HCT116 (cell line): ENCODE measurements at places on chromosomes 13 and 19.

- H3K27ac ChIP-seq = no peak overlapping the region
- no peaks in the 10 kb centered on the region for H3K36me3 ChIP-seq
- DNase-seq = no peak
- H3K4me1 ChIP-seq = peaks cover 2% of the 10 kb centered on the region; the same call in 1 of the 2 replicates
Observed at GRCh38 chr13:45847554-45848224, 3.9 kb downstream of the SIAH3 start.

DNA sequence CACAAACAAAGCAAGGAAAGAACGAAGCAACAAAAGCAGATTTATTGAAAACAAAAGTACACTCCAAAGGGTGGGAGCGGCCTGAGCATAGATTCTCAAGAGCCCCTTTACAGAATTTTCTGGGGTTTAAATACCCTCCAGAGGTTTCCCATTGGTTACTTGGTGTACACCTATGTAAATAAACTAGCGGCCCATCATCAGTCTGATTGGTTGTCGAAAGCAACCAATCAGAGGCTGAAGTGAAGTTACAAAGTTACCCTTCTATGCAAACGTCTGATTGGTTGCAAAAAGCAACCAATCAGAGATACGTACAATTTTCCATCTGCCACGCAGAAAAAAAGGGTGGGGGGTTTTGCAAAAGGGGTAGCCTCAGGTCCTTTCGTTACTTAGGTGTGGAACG lies 96.3 kb upstream of the UBAC2 start:
- H3K27me3 ChIP-seq = no peaks in the 10 kb centered on the region
- H3K27ac ChIP-seq = no peak overlapping the region
- no peak for DNase-seq
- H3K4me3 ChIP-seq = no peak overlapping the region
- no peaks in the 10 kb centered on the region for H3K4me1 ChIP-seq
- H3K36me3 ChIP-seq = no peaks in the 10 kb centered on the region

DNA sequence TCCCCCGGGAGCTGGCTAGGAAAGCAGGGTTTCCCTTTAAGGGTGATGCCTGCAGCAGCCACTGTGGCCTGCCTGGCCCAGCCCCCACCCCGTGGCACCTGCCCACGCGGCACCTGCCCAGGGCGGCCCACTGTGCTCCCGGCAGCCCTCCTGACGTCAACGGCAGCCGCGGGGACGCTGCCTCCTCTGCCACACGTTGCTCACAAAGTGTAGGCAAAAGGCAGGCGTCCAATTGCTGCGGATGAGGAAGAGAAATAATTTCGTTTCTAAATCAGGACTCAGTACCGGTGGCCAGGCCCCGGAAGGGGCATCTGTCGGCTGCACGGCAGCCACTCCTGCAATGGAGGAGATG lies 122.3 kb downstream of the URI1 start:
- no peaks in the 10 kb centered on the region for H3K4me1 ChIP-seq
- no peak for DNase-seq
- no peaks in the 10 kb centered on the region for H3K36me3 ChIP-seq
- H3K27me3 ChIP-seq = no peaks in the 10 kb centered on the region
- H3K4me3 ChIP-seq = no peak overlapping the region

GRCh38 chr13:111484141-111484925 lies 163.9 kb downstream of the TEX29 start:
- DNase-seq = no peak
- H3K4me3 ChIP-seq = no peak overlapping the region
- no peak overlapping the region for H3K27ac ChIP-seq
- H3K36me3 ChIP-seq = no peaks in the 10 kb centered on the region

- H3K4me1 ChIP-seq = no peaks in the 10 kb centered on the region
- H3K27ac ChIP-seq = no peak overlapping the region
- H3K4me3 ChIP-seq = no peak overlapping the region
- DNase-seq = no peak
Observed at GRCh38 chr13:47672245-47673008, 328.6 kb downstream of the SUCLA2 start.

DNA sequence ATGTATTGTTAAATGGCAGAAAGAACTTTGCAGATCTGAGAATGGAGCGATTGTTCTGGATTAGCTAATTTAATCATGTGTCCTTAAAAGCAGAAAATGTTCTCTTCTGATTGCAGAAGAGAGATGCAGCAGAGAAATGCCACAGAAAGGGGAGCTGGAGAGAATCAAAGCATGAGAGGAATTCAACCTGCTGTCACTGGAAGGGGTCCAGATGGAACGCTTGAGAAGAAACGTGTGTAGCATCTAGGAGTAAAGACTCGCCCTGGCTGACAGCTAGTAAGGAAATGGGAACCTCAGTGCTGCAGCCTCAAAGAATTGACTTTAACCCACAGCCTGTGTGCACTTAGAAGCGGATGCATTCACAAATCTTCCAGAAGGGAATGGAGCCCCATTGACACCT lies 502.8 kb downstream of the KLF12 start:
- H3K36me3 ChIP-seq = no peaks in the 10 kb centered on the region
- no peaks in the 10 kb centered on the region for H3K27me3 ChIP-seq
- H3K4me3 ChIP-seq = no peak overlapping the region

DNA sequence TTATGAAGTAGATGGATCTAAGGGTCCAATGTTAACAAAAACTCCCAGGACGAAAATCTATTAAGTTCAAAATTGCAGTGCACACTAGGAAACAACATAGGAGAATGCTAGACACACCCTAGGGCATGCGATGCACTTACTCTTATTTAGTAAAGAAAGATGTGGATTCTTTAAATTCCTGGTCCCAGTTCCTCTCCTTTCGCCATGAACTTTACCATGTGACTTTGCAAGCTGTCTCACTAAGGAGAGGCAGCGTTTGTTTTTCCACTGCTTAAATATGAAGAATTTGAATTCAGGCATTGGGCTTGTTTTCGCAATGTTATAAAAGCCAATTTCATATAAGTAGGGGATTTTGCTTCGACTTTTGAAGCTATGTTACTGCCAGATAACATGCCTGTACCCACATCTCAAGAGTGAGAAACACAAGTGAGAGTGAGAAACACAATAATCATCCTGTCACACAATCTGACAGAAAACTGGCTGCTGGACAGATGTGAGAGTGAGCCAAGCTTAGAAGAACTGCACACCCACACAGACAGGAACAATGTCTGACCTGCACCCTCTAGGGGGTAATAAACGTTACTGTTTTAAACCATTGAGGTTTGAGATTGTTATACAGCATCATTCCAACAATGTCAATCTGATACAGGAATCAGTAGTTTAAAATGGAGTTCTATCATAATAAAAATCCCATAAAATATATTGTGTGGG lies 1308.4 kb downstream of the SLITRK5 start:
- H3K36me3 ChIP-seq = no peaks in the 10 kb centered on the region
- DNase-seq = no peak
- H3K27ac ChIP-seq = no peak overlapping the region
- no peaks in the 10 kb centered on the region for H3K4me1 ChIP-seq
- H3K27me3 ChIP-seq = no peaks in the 10 kb centered on the region

DNA sequence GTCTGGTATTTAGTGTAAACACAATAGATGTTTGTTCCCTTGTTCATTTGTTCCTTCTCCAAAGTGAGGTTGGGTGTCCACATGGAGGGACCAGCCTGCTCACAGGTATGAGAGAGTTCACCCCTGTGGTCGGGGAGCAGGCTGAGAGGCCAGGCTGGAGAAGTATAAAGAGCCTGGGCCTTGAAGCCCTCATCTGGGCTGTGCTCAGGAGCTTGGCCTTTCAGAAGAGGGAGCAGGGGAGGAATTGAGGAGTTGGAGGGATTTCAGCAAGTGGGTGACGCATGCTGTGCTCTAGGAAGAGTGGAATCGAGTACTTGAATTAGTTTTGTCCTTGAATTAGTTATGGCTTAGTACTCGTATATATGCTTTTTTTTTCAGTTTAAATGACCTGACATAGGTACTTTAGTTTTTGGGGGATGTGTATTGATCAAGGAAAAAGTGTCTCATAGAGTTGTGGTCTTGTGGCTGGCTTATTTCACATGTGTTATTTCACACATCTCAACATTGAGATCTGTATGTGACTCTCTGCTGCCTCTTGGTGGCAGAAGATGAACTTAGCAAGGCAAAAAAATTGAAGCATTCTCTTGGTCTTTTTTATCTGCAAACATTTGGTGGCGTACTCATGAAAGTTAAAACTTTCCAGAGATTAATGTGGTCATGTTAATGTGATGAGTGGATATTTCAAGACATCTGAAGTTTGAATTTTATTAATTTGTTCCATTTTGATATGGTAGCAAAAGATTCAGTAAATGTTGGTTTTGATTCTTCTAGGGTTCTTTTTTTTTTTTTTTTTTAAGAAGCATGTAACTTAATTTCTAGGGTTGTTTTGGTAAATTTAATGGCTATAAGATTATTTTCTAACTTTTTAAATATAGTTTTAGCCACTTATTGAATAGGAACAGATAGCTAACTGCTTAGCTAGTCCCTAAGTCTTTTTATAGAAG lies 54.3 kb downstream of the SLAIN1 start:
- DNase-seq = peak; percentile 6
- H3K4me1 ChIP-seq = no peaks in the 10 kb centered on the region
- no peak overlapping the region for H3K4me3 ChIP-seq
- H3K27me3 ChIP-seq = no peaks in the 10 kb centered on the region
- H3K27ac ChIP-seq = no peak overlapping the region

DNA sequence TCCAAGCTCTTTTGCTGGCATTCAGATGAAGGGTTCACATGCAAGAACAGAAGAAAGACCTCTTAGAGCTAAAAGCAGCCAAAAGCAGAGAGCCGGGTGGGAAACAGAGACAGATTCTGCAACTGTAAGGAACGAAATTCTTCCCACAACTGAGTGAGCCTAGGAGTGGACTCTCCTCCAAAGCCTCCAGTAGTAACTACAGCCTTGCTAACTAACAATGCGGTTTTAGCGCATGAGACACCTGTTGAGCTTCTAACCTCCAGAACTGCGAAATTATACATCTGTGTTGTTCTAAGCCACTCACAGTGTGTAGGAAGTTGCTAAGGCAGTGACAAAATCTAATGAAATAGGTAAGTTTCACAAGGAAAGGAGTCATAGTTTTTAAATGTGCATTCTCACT lies 98.1 kb upstream of the SLITRK1 start:
- H3K4me1 ChIP-seq = no peaks in the 10 kb centered on the region
- H3K36me3 ChIP-seq = no peaks in the 10 kb centered on the region
- no peak overlapping the region for H3K27ac ChIP-seq
- DNase-seq = no peak
- H3K27me3 ChIP-seq = no peaks in the 10 kb centered on the region
- H3K4me3 ChIP-seq = no peak overlapping the region

DNA sequence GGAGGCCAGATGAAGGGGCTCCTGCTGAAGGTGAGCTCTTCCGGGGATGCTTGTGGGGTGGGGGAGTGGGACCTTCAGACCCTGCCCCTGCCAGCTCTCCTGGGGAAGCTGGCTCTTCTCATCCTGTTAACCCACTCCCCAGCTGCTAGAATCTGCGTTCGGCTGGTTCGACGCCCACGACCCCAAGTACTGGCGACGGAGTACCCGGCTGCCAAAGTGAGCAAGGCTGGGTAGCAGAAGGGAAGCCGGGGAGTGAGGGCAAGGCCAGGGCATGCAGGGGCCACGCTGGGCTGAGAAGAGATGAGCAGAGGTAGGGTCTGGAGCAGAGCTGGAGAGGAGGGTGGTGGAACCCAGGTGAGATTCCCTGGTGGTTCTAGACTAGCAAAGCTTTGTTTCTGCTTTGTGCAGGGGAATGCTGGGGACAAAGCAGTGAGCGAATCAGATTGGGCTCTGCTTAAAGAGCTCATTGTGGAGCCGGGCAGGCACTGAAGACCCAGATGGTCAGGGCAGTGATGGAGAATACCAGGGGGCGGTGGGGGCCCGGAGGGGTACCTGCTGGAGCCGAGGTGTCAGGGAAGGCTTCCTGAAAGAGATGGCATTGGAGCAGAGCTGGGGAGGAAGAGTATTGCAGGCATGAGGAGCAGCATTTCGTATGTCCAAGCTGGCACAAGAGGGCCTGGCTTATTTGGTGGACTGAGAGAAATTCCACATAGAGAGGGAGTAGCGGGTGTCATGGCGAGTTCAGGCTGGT lies 10.3 kb downstream of the KMT2B start:
- H3K27me3 ChIP-seq = no peaks in the 10 kb centered on the region
- peaks cover 60% of the 10 kb centered on the region for H3K36me3 ChIP-seq
- no peak overlapping the region for H3K4me3 ChIP-seq
- no peak for DNase-seq
- no peaks in the 10 kb centered on the region for H3K4me1 ChIP-seq

- H3K27ac ChIP-seq = no peak overlapping the region
- H3K27me3 ChIP-seq = no peaks in the 10 kb centered on the region
- DNase-seq = no peak
- no peaks in the 10 kb centered on the region for H3K36me3 ChIP-seq
- no peaks in the 10 kb centered on the region for H3K4me1 ChIP-seq
Observed at GRCh38 chr19:31727536-31727935, 378.3 kb upstream of the TSHZ3 start.

GRCh38 chr13:82713687-82714405 lies 1168.4 kb downstream of the SLITRK1 start:
- no peak overlapping the region for H3K27ac ChIP-seq
- no peaks in the 10 kb centered on the region for H3K36me3 ChIP-seq
- H3K4me3 ChIP-seq = no peak overlapping the region
- H3K27me3 ChIP-seq = no peaks in the 10 kb centered on the region

GRCh38 chr19:48963371-48964204 lies 1.5 kb upstream of the FTL start:
- no peaks in the 10 kb centered on the region for H3K27me3 ChIP-seq
- H3K4me1 ChIP-seq = peaks cover 62% of the 10 kb centered on the region
- H3K27ac ChIP-seq = peak overlapping the region; percentile 98
- peak overlapping the region; percentile 15 for H3K4me3 ChIP-seq

DNA sequence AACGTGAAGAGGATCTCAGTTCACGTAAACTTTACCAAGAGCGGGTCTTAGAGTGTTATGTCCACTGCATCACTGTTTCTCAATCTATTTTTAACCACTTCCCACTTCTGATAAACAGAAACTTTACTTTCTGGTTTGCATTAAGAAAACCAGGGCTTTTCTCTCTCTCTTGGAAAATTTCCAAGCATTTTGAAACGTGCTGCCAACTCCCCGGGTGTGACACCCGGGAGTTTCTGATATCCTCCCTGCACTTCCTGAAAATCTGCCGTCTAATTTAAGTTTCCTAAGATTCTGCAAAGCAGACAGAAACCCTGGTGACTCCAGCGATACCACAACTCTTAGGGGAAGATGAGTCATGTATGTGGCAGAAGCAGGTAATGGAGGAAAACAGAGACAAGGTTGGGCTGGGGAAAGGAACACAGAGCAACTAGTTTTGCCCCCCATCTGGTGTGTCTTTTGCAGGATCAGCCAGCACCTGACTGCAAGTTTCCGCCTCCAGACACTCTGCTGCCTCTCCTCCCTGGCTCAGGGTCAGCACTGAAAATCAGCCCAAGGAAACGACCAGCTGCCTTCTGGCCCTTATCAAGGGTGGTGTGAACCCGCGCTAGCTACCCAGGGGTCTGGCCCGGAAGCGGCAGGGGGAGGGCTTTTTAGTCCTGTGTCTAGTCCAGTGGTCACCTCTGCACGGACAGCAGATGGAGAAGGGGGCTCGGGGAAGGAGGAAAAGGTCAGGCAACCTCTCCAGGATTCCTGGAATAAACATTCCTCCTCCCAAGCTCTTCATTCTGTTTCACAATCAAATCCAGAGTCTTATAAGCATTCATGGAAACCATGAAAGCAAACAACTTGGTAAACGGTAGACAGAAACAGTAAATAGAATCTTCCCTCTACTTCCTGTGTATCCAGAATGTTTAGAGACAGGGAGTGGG lies 11.3 kb upstream of the FFAR2 start:
- no peak for DNase-seq
- peaks cover 16% of the 10 kb centered on the region for H3K4me1 ChIP-seq
- 0 out of 2 replicates have a peak, but pooled peaks cover 4% of the 10 kb centered on the region for H3K27me3 ChIP-seq
- H3K27ac ChIP-seq = no peak overlapping the region
- no peaks in the 10 kb centered on the region for H3K36me3 ChIP-seq
- no peak overlapping the region for H3K4me3 ChIP-seq
